ENCODE measurements at places on chromosomes 6 and 20.
A peak's percentile ranks its signal among the peaks of the same experiment; 100 is the strongest.

DNA sequence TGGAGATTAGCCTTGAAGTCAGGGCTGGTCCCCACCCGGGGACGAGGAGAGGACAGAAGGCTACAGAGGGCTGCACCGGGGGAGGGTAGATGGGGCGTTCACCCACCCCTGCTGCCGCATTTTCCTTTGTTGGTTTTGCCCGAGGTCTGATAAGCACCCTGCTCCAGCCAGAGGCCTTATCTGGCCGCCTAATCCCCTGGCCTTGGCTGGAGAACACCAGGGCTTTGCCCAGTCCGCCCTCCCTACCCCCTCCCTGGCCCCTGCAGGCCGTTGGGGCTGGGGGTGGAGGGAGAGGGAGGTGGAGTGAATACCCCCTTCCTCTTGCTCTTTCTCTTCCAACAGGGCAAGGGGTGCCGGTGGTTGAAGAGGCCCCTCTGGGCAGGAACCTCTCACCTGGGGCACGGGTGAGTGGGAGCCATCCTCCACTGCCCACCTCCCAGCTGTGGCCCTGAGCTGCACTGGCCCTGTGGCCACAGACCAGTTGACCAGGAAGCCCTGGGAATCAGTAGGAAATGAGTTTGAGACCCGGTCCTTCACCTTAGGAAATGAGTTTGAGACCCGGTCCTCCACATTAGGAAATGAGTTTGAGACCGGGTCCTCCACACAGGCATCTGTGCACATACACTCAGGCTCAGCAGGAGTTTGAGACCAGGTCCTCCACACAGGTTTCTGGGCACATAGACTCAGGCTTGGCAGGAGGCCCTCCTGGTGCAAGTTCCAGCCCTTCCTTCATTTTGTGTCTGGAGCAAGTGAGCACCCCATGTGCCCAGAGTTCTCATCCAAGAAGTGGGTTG is 12.0 kb upstream of the GATA5 start:
- no peak for DNase-seq

- no peak for DNase-seq
These were observed 714.6 kb downstream of the CD109 start for GRCh38 chr6:74410630-74411029.

- no peak for DNase-seq
These were observed 19.5 kb downstream of the NDUFAF4 start for GRCh38 chr6:96878143-96878542.

DNA sequence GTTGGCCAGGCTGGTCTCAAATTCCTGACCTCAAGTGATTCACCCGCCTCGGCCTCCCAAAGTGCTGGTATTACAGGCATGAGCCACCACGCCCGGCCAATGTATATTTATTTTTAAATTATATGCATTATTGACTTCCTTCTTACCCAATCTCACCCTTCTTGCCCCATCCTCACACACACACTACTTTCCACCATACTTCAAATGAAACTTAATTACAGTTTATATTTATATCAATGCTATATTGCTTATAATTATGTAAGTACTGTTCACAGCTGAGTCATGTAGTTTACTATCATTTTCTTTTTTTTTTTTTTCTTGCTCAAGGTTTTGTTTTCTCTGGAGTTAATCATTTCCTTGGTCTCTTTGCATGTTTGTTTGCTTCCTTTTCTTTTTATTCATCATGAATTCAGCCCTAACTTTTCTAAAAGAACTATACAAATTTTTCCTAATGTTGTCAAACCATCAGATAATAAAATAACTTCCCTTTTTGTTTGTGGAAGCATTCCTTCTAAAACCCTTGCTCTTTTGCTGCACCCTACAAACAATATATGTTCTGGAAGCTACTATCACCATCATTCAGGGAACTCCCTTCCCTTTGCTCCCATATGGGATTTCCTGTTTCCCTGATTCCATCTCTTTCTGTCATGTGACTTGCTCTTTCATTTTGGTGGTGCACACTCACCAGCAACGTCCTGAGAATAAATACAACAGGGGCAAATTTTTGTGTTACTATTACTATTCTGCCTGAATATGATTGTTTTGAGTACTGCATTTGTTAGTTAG is 201.7 kb upstream of the SASH1 start:
- DNase-seq, result no peak

DNA sequence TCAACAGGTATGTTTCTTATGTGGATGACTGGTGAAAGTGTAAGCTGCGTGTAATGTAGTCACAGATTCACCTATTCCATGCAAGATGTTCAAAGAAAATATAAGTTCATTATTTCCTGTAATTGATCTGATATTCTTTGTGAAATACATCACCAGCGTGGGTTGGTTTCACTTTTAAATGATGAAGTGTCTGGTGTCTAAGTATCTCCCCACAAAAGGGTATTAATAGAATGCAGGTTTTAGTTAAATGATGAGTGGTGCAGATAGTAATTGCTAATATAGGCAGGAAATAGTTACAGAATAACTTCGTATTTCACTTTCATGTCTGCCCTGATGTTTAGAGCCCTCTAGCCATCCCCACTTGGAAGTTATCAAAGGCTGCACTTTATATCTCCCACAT is 22.2 kb downstream of the PGBD1 start:
- no peak for DNase-seq

- no peak for DNase-seq
These were observed 82.3 kb upstream of the CD83 start for GRCh38 chr6:14035071-14035847.

DNA sequence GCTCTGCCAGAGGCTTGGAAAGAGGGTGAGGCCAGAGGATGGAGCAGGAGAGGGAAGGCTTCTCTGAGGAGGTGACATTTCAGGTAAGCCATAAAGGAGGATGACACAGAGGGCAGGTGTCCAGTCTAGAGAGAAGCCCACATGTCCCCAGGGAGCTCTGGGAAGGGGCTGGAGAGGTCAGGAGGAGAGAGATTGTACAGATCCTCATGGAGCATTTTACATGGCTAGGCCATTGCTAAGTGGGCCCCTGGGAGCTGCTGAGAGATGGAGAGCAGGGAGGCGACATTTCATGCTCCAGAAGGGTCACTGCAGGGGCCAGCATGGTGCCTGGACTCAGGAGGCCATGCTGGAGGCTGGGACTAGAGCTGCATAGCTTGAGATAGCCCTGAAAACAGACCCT is 124.5 kb downstream of the TOX2 start:
- no peak for DNase-seq

DNA sequence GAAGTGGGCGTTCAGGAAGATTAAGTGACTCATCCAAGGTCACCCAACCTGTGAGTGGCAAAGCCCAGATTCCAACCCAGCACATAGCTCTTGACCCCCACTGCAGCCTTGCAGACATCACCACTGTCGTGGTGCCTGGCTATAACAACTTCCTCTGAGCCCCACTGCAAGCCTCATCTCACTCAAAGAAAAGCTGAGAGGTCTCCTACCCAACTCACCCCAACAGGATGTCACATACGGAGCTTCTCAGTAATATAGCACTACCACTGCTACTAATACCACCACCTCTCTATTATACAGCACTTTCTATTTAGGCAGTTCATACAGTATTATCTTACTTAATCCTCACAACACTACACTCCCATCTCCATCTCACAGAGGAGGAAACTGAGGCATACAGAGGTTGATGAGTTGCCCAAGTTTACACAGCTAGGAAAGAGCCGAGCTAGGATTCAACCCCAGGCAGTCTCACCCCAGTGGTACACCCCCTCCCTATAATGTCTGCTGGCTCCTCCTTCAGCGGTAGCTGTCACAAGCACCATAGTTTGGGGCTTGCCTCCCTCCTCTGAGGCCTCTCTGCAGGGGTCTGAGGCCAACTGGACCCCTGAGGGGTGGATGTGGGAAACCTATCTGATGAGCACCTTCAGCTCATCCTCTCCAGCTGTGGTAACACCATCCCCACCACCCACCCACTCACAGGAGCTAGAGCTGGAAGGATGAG is 19.5 kb downstream of the TFEB start:
- DNase-seq, result no peak

- no peak for DNase-seq
These were observed 109.3 kb downstream of the ADGRG6 start for GRCh38 chr6:142411145-142411544.

DNA sequence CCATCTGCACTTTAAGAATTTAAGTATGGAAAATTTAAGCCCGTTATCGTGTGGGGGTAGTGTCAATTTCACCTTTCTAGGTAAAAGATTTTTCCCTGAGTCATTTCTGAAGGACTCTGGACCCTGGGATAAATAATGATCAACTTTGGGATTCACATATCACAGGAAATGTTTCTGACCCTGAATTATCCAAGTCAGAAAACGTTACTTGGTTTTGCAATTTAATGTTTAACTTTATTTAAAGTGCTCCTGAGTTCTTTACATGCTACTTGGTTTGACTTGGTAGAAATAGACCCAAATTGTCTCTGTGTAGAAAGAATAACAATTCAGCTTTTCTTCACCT is 1.5 kb upstream of the SLC17A3 start:
- no peak for DNase-seq

GRCh38 chr6:118679327-118679901 is 28.0 kb upstream of the CEP85L start:
- no peak for DNase-seq

DNA sequence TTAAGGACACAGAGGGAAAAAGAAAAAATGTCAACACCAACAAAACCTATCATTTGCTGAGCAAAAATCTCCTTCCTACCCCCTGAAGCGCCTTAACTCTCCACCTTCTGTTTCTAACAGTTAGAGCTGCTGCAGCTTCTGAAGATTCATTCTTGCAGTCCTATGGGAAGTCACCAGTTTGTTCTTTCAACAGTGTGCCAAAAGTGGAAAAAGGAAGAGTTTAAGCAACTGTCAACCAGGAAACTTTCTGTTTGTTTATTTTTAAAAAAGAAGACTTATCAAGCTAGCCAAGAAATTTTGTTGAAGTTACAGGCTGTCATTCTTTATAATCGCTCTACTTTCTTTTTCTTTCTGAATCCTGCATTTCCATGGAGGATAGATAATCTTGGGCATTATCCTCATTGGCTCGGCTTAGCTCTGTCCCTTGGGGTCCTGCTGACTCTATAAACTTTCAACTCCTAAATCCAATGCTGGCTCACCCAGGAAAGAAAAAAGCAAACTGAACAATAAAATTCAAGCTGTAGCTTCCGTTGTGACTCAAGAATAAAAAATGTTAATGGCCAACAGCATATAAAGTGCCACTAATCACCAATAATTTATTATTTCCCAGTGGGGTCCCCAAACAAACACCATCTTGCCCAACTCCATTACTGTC is 172.8 kb upstream of the CITED2 start:
- DNase-seq, result no peak

DNA sequence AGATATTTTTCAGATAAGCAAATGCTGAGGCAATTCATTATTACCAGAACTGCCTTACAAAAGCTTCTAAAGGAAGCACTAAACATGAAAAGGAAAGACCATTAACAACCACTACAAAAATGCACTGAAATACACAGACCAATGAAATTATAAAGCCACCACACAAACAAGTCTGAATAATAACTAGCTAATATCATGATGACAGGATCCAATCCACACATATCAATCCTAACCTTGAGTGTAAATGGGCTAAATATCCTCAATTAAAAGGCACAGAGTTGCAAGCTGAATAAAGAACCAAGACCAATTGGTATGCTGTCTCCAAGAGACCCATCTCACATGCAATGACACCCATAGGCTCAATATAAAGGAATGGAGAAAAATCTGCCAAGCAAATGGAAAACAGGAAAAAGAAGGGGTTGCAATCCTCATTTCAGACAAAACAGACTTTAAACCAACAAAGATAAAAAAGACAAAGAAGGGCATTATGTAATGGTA is 58.0 kb upstream of the PHIP start:
- DNase-seq, result no peak

DNA sequence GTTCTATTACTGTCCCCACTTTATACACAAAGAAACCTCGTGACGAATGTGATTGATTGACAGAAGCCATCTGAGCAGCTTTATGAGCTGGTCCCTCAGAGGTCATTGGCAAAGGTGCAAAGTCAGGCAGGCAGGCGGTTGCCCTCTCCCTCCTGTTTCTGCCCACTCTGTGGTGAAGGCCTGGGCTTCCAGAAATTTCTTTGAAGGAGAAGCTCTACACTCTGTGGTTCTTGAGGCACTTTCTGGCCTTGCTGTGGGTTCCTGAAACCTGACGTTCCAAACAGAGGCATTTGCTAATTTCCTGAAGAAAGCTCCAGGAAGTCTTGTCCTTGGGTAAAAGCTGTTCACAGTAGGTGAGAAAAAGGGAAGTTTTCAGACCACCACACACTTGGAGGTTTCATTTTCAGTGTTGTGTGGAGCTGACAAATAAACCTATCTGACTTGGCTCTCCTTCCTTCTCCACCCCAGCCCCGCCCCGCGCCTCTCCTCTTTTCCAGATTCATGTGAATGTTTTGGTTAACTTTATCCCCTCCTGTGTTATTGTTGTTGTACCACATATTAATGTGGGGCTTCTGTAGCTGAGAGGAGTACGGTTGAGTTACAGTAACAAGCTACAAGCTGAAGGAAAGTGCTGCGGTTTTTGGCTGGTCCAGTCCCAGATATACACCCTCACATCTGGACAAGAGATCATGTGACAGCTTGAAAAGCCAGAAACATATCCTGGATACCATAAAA is 274.1 kb downstream of the CLIC5 start:
- DNase-seq, result no peak

DNA sequence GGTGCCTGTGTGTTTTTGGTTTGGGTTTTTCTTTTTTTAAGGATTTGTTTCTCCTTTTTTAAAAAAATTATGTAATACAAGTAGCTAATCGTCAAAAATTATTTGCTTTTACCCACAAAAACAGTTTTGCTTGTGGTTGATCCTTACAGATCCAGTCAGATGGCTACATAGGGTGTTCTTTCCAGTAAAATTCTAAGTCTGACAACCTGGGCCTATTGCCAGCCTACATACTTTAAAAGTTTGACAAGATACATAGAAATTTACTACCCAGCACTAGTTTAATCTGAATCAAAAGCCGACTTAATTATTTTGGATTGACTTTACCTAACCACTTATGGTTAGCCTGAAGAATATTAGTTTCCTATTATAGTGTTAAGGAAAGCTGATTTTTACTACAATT is 2.1 kb upstream of the SOX4 start:
- DNase-seq, result no peak

DNA sequence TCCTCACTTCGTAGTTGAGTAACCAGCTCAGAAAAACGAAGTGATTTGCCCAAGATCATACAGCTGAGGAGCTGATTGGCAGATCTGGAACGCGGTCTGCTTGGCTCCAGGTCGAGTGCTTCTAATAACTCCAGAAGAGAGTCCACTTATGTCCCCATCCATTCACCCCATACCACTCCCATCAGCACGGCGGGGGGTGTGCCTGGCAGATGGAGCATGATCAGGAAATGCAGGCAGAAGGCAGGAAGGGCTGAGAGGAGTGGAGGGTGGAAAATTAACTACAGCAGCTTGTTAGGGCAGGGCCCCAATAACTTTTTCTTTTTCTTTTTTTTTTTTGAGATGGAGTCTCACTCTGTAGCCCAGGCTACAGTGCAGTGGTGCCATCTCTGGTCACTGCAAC is 15.0 kb downstream of the FITM2 start:
- peak; percentile 76 for DNase-seq

DNA sequence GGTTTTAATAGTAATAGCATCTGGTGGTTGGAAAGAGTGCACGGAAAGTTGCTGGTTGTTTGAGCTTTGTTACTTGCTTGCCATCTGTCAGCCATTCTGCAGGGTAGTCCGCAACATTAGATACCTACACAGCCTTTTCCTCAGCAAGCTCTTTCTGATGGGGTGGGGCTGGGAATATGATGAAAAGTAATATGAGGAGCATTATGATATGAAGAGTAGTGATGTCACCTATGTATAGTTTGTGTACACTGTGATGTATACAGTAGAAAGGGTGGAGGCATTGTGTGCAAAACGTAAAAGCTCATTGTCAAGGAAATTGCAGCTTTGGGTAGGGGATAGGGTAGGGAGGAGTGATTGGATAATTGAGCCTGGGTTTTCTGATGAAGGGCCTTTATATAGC is 16.1 kb downstream of the SCAF8 start:
- DNase-seq, result no peak

GRCh38 chr20:24124003-24124402 is 135.4 kb upstream of the GGTLC1 start:
- DNase-seq, result no peak

All from DMS153 (cell line).